ENCODE measurements at places on chromosomes 11 and 22. TPM values are rescaled to one million over a fixed set of nuclear protein-coding genes. Genes with fewer than 3 reads are reported as not detected.

DNA sequence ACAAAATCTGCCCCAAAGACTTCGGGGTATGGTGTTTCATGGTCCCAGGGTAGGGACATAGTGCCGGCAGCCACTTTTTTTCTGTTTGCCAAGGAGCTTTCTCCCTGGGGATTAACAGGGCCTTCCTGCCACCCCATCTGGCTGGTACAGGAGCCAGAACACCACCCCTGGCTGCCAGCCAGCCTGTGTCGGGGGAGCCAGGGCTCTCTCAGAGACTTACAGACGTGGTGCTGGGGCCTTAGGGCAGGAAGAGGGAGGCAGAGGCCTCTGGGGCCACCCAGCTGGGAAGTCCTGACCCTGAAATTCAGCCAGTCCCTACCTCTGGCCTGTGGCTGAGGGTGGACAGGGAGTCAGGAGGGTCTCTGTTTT, 52.4 kb upstream of the CDON start:
- DNase-seq, result no peak

GRCh38 chr11:43924112-43924855, 18.2 kb upstream of the C11orf96 start:
- no peak for DNase-seq

DNA sequence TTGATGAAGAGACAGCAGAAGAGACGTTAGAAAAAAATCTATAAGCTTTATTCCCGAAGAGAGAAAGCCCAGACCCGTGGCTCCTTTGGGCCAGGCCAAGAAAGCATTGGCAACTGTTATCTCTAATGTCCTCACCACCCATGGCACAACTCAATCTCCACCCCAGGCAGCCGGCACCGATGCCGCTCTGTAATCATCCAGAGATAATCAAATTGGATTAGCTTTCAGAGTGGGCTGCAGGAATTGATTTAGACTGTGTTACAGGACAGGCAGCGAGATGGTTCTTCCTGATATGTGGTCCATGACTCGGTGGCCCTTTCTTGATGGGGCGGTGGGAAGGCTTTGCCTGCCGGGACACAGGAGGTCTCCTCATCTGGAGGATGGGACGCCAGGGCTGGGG, 383.9 kb downstream of the TBC1D22A start:
- no peak for DNase-seq

GRCh38 chr11:18046116-18046777, at the start of gene TPH1:
Gene TPH1, minus strand, starts transcription at chr11:18046269. Its CDS starts 5,507 bp downstream, at chr11:18040762.
- no peak for DNase-seq

DNA sequence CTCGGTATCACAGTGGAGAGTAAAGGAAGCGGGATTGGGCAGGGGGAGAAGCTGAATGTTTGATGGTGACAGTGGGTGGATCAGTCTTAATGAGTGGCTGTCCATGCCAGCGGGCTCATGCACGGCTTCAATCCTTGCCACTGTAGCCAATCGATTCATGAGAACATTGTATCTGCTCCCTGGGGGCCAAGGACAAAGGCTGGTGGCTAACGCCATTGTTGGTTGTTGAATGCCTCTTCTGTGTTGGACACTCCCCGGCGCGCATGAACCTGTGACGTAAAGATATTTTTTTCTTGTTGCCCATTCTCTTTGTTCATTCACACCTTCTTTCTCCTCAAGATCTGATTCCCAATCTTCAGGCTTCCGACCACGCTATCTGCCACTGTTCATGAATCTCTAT, 20.9 kb upstream of the ATXN10 start:
- no peak for DNase-seq

DNA sequence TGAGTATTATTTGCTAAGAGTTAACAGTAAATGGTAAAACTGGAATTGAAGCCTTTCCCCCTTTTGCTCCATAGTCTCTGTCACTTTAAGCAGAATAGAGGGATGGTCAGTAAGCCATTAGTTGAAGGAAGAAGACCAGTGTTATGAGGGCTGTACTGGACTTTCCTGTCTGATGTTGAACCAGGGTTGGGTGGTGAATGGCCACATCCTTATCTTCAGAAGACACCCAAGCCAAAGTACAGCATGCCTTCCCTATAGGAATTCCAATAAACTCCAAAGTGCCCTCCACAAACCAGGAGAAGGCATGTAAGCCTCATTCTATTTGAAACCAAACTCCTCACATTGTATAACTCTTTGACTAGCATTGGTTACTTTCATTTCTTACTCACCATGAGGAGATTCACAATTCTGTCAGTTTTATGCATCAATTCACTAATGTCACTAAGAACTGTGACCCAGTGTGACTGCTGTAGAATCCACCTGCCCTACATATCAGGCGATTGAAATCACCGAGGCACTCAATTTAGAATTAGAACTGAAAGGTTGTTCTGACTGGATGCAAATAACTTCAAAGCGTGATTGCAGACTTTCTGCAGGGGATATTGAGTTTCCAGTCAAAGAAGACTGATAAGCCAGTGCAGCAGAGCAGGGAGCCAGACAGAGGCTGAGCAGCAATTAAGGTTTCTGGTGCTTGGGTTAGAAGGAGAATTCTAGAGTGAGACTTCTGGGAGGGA, 107.1 kb upstream of the DDI1 start:
- DNase-seq, result peak; percentile 82

GRCh38 chr22:20433191-20433590, 4.4 kb downstream of the SCARF2 start:
- DNase-seq, result no peak

- DNase-seq, result no peak
These were observed 192.1 kb downstream of the LUZP2 start for GRCh38 chr11:24688981-24689380.

GRCh38 chr11:15418921-15419320, 304.2 kb downstream of the INSC start:
- no peak for DNase-seq

DNA sequence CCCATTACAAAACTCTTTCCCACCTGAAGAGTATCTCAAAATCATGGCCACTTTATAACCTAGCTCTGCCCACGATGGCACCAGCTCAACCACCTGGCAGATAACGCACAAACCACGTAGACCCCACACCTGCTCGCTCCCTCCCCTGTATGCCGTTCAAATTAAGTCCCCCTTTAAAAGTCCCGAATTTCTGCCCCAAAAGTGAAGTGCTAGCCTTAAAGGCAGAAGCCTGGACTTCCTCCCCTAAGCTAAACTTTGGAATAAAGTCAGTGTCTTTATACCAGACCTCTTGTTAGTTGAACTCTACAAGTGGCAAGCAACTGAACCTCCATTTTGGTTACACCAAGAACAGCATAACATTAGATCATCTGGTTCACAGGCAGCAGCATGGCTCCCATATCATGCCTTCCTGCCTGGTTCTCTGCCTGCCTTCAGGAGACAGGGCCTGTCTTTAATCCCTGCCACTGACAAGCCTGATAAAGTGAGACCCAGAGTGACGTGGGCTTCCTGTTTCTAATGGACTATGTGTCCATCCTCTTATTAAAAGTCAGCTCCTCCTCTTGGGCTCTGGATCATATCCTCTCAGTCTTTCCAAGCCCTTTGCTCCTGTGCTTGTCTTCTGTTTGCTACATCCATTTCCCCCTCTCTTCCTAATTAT, 32.6 kb upstream of the NNMT start:
- DNase-seq, result no peak

GRCh38 chr11:18374956-18375355, 19.4 kb upstream of the LDHA start:
- no peak for DNase-seq

GRCh38 chr22:36339171-36340065, 48.3 kb downstream of the MYH9 start:
- DNase-seq, result no peak

- DNase-seq, result no peak
These were observed 11.7 kb upstream of the TMEM191C start for GRCh38 chr22:21455334-21456089.

GLYAT gene
- total RNA-seq, result 0.18 TPM

KCTD17 gene
- total RNA-seq, result 16.8 TPM

CLDN5 gene
- not detected for total RNA-seq

TRIM44 gene
- 51.2 TPM for total RNA-seq

INCENP gene
- total RNA-seq, result 96.8 TPM

DEUP1 gene
- total RNA-seq, result not detected
